M059J (cell line): ENCODE measurements at places on chromosomes 12 and 14.
A peak's percentile ranks its signal among the peaks of the same experiment; 100 is the strongest.

- no peak for DNase-seq
These were observed 253.1 kb downstream of the BCAT1 start for GRCh38 chr12:24695657-24696329.

DNA sequence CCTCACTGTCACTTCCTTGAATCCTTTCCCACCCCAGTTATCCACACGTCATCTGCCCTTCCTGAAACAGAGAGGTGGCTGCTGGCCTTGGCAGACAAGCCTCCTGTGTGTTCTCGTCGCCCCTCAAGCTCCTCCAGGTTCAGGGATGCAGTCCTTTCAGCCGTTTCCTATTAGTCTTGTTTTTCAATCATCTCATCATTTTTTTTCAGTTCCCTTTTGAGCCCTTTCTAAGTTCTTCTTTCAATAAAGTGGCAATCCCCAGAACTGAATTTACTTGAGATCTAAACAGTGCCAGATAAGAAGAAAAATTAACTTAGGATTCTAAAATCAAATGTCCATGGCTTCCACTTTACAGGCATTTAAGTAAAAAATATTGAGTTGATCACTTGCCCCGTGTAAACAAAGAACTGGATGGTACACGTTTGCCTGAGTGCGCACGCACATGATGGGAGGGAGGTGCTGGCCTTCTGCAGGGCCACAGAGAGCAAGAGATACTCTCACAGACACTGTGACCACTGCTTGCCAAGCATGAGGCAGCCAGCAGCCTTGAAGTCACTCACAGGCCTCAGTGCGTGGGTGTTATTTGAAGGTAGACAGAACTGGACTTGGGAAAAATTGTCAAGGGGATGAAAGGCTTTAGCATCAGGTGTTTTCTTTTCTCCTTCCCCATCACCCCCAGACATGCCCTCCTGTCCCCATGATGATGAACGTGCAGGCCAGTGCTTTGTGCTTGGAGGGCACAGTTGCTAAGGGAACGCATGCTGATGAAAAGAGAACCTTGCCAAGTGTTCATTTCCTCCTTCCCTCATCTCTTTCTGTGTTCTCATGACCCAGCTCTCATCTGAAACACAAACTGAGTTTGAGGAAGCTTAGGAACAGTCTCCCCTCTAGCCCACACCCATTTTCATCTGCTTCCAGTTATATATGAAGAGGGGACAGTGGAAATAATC lies 408.3 kb downstream of the EGLN3 start:
- no peak for DNase-seq

DNA sequence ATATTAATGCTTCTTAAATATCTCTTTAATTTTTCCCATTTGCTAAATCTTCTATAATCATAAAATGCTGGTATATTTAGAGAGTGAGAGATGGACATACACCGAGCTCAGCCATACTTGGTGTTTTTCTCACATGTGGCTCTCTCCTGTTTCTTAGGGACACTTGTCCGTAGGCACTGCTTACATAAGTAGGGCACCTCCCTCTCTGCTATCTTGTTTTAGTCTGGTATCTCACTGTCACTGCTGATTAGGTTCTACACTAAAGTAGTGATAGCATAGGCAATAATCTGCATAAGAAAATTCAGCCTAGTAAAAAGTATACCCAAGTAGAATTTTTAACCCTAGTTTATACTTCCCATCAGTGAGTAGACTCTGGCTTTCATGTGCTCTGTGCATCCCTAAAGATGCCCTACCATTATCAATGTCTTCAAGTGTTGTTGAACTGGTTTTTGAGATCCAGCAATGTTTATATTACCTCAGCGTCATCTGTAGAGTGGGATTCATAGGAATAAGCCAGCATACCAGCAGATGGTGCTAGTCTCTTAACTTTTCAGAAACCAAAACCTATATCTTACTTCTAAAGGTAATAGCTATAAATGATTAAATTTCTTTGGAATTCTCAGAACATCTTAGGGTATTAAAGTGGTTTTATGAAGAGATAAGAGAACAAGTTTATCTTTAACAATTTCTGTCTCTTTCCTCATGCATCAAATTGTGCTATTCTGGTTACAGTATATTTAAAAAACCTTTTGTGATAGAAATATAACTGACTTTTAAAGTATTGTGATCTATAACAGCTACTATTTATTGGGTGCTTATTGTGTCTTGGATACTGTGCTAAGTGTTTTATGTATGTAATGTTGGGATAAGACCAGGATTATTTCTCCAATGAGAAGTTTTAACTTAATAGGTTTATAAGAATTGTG lies 32.9 kb downstream of the ARID2 start:
- DNase-seq, result peak; percentile 31

DNA sequence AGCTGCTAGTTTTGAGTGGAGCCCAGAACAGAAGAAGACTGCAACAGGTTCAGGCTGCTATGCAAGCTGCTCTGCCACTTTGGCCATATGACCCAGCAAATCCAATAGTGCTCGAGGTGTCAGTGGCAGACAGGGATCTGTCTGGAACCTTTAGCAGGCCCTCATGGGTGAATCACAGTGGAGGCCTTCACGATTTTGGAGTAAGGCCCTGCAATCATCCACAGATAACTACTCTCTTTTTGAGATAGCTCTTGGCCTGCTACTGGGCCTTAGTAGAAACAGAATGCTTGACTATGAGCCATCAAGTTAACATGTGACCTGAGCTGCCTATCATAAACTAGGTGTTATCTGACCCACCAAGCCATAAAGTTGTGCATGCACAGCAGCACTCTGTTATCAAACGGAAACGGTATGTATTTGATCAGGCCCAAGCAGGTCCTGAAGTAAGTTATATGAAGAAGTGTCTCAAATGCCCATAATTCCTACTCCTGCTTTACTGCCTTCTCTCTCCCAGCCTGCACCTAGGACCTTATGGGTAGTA lies 116.9 kb upstream of the CCDC196 start:
- no peak for DNase-seq

DNA sequence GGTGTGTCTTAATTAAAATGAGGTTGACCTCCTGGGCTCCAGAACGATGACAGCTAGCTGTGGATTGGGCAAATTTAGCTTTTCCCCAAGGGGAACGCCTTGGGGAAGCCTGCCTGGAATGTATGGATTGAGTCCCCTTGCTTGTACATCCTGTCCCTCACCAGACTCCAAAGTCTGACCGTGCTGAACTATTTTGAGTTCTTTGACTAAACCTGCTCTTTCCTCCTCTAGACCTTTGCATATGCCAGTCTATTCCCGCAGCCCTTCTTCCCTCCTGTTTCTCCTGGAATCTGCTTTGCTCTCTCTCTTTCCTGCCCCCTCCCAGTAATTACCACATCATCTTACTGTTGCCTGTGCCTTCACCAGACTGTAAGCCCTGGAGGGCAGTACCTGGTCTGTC lies 11.5 kb upstream of the KDM2B start:
- no peak for DNase-seq

GRCh38 chr12:113766879-113767878 lies 198.9 kb downstream of the RBM19 start:
- DNase-seq, result peak; percentile 92

GRCh38 chr12:113326775-113327395 lies 8.0 kb downstream of the SLC8B1 start:
- DNase-seq, result no peak
